Astrocyte (in vitro differentiated cells and primary cell): ENCODE measurements at places on chromosomes 11 and 22. TPM values are rescaled to one million over a fixed set of nuclear protein-coding genes. Genes with fewer than 3 reads are reported as not detected.

The ART1 gene
- not detected in 2 replicates for total RNA-seq

The SLC22A6 gene
- total RNA-seq: not detected in 2 replicates

DNA sequence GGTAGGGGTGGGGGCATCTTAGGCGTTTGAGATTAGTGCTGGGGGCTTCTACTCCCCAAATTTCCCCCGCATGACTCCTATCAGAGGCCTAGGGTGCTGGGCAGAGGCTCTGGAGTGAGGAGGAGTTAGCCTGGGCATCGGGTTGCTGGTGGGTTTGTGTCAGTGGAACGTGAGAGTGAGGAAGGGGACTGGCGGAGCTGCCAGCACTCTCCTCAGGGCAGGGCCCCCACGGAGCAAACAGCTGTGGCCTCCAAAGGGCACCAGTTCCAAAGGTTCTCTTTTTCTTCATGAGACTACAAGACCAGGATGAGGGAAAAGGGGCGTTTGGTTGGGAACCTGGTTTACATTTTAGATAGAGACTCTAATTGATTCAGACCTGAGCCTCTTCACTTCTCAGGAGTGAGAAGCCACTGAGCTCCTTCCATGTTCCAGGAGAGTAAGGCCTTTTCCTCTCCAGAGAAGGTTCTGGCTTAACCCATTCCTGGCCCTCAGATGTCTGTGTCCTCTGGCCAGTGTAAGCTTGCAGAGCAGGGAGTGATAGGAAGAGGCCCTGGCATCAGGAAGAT, 35.6 kb upstream of the CDON start:
- no peak for DNase-seq
- H3K36me3 ChIP-seq: no peaks in the 10 kb centered on the region
- H3K27me3 ChIP-seq: peaks cover 10% of the 10 kb centered on the region
- H3K4me3 ChIP-seq: no peak overlapping the region
- H3K4me1 ChIP-seq: peaks cover 3% of the 10 kb centered on the region

DNA sequence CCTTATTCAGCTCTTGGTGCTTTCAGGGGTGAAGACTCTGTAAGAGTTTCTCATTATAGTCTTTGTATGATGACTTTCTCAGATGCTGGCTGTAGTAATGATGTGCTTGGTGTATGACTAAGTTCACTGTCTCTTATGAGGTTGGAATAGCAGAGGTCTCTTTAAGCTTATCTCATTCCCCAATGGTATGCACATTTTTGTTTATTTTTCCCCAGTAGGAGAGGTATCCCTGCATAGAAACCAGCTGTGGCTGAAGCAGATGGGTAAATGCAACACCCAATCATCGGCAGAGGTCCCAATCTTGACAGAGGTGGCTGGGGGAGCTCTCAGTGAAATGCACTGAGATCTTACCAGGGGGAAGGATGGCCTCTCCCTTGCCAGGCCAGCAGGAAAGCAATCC, 34.6 kb downstream of the BBOX1 start:
- H3K27ac ChIP-seq: no peak overlapping the region
- DNase-seq: peak; percentile 75
- no peaks in the 10 kb centered on the region for H3K27me3 ChIP-seq
- H3K36me3 ChIP-seq: no peaks in the 10 kb centered on the region
- peaks cover 4% of the 10 kb centered on the region for H3K4me1 ChIP-seq

GRCh38 chr11:33874433-33874832, 17.4 kb downstream of the LMO2 start:
- no peak for DNase-seq
- peaks cover 7% of the 10 kb centered on the region for H3K4me1 ChIP-seq
- H3K27me3 ChIP-seq: peaks cover 24% of the 10 kb centered on the region
- H3K36me3 ChIP-seq: no peaks in the 10 kb centered on the region
- H3K27ac ChIP-seq: no peak overlapping the region

DNA sequence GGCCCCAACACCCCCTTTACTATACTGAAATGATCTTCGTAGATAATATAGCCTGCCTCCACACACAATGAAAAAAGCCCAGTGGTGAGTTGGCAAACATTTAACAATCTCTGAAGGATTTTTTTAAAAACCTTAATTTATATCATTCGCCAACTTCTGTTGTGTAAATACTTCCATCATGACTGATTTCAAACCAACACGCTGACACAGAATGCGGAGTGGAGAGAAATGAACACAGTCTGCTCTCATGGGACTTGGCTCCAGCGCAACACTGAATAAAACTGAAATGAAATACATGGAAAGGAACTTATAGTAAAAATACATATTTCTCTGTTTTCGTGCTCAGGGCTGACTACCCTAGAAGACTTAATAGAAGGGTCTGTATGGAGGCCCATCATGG, 61.3 kb upstream of the WNT11 start:
- H3K4me3 ChIP-seq: no peak overlapping the region
- no peaks in the 10 kb centered on the region for H3K36me3 ChIP-seq
- H3K27me3 ChIP-seq: peaks cover 6% of the 10 kb centered on the region
- H3K27ac ChIP-seq: no peak overlapping the region
- H3K4me1 ChIP-seq: peaks cover 12% of the 10 kb centered on the region

- no peaks in the 10 kb centered on the region for H3K4me1 ChIP-seq
- no peaks in the 10 kb centered on the region for H3K27me3 ChIP-seq
- DNase-seq: no peak
Observed at GRCh38 chr11:111829185-111829968, 42.0 kb downstream of the ALG9 start.

- H3K4me3 ChIP-seq: no peak overlapping the region
- H3K4me1 ChIP-seq: peaks cover 12% of the 10 kb centered on the region
- no peaks in the 10 kb centered on the region for H3K27me3 ChIP-seq
- H3K27ac ChIP-seq: no peak overlapping the region
Observed at GRCh38 chr11:69000831-69001242, 12.2 kb downstream of the MRGPRF start.
